ENCODE measurements at places on chromosomes 3 and 15.

- no peak for DNase-seq
Measured at GRCh38 chr3:175695251-175695650, 836.1 kb downstream of the NAALADL2 start.

- no peak for DNase-seq
Measured at GRCh38 chr15:38002883-38003477, 68.5 kb downstream of the TMCO5A start.

GRCh38 chr15:87633525-87633924 is 623.0 kb downstream of the NTRK3 start:
- no peak for DNase-seq

GRCh38 chr15:36497901-36498300 is 81.5 kb upstream of the CDIN1 start:
- no peak for DNase-seq

- no peak for DNase-seq
Measured at GRCh38 chr15:79924379-79924778, 27.6 kb upstream of the MTHFS start.

GRCh38 chr15:64066451-64066850 is 20.2 kb upstream of the DAPK2 start:
- DNase-seq, result no peak

DNA sequence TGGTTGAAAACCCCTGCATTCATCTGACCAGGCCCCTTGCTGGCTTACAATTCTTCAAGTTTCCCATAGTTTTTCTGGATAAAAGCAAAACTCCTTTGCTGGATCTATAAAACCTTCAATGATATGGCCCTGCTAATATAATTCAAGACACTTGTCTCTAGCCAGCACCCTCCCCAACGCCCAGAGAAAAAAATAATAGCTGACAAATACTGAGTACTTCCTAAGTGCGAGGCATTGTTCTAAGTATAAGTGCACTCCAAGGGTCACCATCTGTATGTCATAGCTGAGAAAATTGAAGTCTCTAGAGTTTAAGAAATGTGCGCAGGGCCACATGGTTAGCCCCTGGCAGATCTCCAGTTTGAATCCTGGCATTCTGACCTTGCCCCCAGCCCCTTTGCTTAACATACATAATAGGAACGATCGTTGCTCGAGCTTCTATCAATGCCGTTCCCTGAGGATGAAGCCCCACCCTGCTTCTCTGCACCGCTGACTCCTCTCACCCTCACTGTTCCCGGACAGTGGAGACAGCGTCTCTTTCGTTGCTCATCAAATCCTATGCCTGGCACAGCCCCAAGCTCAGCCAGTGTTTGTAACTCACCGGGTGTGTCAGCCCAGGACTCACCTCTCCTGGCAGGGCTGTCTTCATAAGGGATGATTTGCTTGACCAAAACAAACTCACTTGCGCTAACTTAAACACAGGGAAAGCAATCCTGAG is 377.1 kb upstream of the PROK2 start:
- peak; percentile 61 for DNase-seq

GRCh38 chr3:122559906-122560305 is 4.2 kb downstream of the PARP9 start:
- no peak for DNase-seq

GRCh38 chr3:18410205-18410604 is 14.9 kb downstream of the SATB1 start:
- DNase-seq, result no peak

DNA sequence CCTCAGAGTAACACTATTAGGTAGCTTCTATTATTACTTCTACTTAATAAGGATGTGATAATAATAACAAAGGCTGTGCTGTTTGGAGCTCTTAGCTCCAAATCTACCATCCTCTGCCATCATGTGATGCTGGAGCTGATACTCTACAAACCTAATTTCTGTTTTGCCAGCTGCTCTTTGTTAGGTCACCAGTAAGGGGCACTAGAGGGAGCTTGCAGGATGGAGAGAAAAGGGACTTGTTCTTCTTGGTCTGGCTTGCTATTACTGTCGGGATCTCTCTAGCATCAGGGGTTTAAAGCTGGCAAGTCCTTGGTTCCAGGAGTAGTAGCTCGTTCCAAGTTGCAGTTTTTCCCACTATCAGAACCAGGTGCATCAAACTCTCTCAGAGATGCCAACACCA is 194.9 kb upstream of the KBTBD8 start:
- no peak for DNase-seq

DNA sequence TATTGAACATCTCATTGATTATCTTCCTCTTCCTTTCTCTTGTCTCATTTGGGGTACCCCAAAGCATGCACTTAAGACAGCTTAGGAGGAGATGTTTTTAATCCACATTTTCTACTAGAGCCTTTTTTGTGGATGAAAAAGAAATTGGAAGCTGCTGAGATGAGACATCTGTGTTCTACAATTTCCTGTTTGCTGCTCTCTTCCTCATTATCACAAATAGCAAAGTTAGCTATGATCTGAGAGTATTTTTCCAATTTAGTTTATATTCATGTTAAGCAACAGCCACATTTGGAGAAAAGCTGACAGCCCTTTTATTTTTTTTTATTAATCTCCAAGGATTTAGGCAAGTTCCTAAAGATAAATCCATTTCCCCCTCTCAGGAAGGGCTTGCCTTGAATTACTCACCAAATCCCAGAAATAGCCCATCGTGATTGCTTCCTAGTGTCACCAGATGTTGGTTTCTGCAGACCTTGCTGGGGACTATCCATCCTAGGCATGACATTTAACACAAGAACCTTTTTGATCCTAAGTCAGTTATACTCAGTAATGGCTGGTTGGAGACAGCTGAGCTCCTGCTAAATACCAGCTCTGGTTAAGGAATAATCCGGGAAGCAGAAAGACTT is 70.8 kb upstream of the FILIP1L start:
- no peak for DNase-seq

DNA sequence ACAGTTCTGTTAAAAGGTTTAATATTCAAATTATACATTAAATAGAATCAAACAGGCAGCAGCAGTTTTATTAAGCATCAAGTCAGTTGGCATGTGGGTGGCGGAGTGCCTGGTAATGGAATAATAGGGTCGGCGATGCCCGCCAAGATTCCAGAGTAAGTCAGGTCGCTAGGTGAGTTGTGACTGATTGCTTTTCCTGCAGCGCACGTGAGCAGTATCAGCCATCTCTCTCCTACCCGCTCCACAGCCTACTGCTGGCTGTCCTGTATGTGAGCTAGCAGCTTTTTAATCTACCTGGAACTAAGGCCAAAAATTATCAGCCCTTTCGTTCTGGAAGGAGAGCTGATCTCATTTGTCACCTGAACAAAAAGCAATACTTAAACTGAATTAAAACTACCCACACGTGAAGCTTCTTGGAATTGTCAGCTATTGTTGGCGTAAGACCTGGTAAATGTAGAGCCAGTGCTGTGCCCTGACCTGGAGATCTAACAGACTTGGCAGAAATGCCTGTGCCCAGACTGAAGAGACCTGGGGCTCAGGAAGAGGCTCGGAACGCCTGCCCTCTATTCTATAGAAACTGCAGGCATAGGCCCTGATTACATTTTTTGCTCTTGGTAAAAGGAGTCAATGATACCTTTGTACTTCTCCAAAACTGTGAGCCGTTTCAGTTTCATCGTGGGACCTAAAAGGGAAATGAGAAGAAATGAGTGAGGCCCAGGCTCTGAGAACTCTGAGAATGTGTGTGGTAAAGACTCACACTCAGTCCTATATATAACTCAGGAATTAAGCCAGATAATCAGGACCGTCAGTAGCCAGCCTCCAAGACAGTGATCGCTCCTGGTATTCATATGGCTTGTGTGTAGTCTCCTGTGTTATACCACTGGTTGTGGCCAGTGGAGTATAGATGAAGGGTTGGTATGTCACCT is 21.9 kb downstream of the IDH3A start:
- DNase-seq, result no peak

DNA sequence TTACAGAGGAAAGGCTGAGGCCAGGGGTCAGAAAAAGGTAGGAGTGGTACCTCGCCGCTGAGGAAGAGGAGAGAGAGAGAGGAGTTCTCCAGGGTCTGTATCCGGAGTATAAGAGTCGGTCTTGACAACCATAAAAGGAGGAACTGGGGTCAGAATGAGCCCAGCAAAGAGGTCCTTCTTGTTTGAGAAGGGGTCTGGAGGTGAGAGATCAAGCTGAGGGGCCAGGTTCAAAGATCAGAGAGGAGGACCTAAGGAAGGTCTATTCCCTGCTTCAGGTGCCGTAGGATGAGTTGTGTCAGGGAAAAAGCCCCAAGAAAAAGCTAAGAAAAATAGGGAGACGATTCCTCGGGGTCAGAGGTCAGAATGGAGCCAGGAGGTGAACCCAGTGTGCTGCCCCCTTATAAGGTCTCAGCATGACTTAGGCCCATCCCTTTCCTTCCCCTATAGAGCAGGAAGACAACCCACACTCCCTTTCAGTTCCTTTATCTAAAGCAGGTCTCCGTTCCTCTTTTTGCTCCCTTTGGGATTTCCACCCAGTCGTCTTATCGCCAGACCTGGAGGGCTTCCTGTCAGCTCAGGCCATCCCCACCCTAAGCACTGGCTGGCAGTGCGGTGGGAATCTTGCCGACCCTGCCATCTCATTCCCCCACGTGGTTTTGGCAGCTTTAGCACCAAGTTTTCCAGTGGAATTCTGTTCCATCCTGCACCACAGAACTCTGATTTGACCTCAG is 651 bp downstream of the MTMR14 start:
- no peak for DNase-seq

DNA sequence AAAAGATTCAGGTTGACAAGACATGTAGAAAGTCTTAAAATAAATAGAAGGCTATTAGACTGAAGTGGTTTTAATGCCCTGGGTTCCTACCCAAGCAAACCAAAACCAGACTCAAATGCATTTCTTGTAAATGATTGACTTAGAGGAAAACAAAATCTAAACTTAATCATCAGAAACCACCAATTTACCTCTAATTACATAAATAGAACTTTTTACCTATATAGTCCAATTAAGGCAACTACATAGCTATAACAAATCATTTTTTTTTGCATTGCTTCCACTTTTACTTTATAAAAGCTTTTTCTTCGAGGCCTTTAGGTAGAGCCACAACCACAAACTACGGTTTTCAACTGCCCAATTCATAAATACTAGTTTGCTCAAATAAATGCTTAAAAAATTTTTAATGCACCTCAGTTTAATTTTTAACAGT is 231.3 kb upstream of the ARHGEF26 start:
- DNase-seq, result no peak

- DNase-seq, result no peak
Measured at GRCh38 chr15:40243126-40243810, 4.4 kb downstream of the PAK6 start.

DNA sequence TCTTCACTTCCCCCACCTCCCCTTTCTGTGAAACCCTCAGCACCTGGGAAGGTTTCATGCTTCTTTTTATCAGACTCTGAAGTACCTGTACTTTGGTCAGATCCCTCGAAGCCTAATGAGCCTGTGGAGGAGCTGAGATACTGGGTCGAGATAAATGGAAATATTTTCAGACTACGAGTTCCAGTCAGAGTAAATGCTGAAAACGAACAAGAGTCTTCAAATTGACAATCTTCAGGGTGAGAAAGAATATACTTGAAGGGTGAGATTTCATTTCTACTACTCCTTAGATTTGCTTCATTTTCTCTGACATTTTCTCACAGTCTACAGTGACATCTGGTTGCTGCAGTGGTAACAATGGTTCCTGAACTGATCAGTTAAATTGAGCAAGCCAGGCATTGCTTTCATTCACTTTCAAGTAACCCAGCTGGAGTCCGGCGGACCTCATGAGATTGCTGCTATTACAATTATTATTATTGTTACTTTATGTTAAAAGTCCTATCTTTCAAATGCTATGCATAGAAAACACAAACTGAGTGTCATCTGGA is 337.2 kb downstream of the VGLL3 start:
- DNase-seq, result no peak

DNA sequence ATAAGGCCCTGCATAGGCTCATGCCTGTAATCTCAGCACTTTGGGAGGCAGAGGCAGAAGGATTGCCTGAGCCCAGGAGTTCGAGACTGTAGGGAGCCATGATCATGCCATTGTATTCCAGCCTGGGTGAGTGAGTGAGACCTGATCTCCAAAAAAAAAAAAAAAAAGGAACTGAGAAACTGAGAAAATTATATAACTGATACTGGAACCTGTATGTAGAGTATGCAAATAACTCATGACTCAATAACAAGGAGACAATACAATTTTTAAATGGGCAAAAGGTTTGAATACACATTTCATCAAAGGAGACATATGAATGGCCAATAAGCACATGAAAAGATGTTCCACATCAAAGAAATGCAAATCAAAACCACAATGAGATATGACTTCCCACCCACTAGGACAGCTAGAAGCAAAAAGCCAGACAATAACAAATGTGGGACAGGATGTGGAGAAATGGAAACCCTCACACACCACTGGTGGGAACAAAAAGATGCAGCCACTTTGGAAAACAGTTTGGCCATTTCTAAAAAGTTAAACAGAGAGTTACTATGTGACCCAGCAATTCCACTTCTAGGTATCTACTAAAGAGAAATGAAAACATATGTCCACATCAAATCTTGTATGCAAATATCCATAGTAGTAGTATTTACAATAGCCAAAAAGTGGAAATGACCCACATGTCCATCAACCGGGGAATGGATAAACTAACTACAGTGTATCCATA is 70.7 kb downstream of the IQSEC1 start:
- DNase-seq, result no peak

- no peak for DNase-seq
Measured at GRCh38 chr3:188698436-188698835, 473.3 kb upstream of the TPRG1 start.

- no peak for DNase-seq
Measured at GRCh38 chr15:54033356-54033860, 55.2 kb downstream of the UNC13C start.

DNA sequence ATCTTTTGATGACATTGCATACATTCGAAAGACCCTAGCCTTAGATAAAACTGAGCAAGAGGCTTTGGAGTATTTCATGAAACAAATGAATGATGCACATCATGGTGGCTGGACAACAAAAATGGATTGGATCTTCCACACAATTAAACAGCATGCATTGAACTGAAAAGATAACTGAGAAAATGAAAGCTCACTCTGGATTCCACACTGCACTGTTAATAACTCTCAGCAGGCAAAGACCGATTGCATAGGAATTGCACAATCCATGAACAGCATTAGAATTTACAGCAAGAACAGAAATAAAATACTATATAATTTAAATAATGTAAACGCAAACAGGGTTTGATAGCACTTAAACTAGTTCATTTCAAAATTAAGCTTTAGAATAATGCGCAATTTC is 16.7 kb downstream of the KCNMB3 start:
- no peak for DNase-seq

- DNase-seq, result no peak
Measured at GRCh38 chr15:49521802-49522201, 98.8 kb downstream of the FGF7 start.

DNA sequence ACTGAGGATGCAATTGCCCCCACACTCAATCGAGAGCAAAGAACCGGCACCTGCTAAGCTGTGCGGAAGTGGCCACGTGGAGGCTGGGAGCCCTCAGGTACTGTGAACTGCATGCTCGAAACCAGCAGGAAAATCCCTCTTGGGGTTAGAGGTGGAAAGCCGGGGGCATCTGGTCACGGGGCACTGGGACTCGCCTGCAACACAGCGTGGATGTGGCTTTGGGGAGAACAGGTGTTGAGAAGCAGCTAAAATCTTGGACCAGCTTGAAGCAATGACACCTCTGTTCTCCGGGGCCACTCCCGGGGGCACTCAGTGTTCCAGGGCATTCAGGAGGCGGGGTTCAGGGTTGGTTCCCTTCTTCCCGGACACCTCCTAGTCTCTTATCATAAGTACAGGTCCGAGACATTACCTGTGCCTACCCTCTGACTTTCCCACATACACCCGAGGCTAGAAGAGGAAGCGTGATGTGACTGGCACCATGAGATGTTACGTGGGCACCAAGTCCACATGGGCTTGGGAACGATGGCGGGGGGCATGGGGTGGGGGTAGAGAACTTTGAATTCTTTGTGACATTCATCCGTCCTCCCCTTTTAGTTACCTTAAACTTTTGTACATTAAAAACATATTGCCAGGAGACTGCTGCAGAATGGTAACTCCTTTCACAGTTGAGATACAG is 172.0 kb downstream of the ADAMTS17 start:
- DNase-seq, result no peak

Measured in NCI-H345 (cell line).